Stimulated activated CD8-positive, alpha-beta memory T cell treated with anti-CD3 and anti-CD28 coated beads, Interleukin-4, amount 100 ng/mL, for 1 hour (primary cell): ENCODE measurements at places on chromosomes 6 and 20.
A peak's percentile ranks its signal among the peaks of the same experiment; 100 is the strongest.

- DNase-seq = no peak
These were observed 44.7 kb downstream of the TFEB start for GRCh38 chr6:41690541-41691330.

DNA sequence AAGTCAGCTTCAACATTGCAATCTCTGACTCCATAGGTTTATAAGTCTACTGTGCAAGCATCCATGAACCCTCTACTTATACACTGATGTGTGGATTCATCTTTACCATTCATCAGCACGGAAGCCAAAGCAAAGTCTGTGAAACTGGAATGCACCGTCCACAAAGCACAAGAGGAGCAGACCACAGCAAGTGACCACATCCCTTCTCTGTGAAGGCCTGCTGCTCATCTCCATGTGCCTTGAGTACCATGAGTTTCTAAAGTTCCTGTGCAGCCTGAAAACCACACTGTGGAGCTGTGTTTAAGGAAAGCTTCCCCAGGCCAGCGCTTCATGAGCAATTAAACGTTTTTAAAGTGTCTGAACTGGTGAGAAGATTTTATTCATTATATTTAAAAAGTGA, 20.0 kb downstream of the GABRR1 start:
- DNase-seq = no peak

GRCh38 chr6:130457605-130458004, 91.8 kb downstream of the TMEM200A start:
- no peak for DNase-seq

DNA sequence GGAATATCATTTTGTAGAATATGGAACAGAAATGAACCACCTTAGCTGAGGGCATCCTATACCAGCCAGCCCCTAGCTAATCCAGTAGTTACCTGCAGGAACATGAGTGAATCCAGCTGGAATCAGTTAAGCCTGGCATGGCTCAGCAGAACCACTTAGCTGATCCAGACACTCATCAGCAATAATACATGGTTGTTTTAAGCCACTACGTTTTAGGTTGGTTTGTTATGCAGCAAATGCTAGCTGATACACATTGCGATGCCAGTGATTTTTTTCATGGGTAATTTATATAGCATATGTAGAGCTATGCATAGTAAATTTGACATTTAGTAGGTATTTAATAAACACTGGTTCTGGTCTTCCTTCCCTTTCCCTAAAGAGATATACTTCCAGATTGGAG, 201.9 kb upstream of the JAG1 start:
- DNase-seq = no peak

GRCh38 chr6:36840432-36841403, 1.5 kb upstream of the CPNE5 start:
- no peak for DNase-seq

DNA sequence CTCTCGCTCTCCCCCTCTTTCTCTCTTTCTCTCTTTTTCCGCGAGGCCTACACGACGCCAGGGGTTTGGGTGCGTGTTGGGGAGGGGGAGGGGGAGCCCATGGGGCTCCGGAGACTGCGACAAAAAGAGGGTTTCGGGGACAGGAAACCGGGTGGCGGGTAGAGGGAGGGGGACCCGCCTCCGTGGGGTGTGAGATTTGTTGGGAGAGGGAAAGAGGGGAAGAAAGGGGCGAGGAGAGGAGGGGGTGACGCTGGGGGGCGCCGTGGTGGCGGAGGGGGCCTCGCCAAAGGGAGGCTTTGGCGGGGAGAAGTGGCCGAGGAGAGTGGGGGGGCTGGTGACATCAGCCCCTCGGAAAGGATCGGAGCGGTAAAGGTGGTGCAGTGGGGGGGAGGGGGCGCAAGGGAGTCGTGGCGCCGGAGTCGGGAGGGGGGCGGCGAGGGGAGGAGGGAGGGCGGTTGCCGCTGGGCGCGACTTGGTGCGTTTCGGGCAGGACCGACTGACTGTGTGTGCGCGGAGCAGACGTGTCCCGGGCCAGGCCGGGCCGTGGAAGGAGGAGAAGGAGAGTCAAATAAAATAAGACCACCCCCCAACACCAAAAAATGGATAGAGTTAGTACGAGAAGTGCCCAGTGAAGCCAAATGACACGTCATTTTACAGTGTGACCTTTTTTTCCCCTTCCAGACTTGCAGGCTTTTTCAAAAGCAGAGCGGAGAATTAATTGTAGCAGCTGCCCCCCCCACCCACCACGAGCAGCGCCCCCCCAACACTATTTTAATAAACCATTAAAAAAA, 39.8 kb downstream of the GNAS start:
- DNase-seq = peak; percentile 53

DNA sequence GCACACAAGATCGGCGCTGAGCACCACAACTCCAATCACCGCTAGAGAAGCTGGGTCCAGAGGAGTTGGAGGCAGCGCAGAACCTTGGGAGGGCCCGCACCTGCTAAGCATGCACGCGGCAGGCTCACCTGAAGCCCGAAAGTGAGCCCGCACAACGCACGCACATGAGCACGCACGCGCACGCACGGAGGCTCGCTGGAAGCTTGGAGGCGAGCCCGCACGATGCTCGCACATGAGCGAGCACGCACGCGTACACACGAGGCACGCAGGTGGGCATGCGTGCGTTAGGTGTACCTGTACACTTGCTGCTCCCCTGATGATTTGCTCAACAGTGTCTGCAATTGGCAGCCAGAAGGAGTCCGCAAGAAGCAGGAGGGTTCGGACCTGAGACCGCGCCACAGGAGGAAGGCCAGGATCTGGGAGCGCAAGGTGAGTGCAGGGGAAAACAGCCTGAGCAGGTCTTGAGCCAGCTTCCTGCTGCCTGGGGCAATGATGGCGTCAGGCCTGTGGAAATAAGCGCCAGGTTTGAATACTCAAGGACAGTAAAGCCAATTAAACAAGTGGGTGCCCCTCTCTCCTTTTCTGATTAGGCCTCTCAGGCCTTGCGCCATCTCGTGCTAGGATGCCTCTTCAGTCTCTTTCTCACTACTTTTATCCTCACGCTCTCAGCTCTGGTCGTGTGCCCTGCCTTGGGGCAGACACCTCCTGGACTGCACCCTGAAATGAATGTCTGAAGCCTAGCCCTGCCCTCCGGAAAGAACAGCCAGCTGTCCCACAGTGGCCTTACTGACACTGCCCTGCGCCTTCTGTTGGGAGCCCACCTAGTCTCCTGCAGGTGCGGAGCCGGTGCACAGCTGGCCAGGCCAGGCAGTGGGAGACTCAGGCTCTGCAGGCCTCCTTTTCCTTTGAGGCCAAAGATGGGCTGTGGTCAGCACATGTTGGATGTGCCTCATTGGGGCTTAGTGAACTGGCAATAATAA, 340.4 kb downstream of the CDC5L start:
- DNase-seq = no peak

DNA sequence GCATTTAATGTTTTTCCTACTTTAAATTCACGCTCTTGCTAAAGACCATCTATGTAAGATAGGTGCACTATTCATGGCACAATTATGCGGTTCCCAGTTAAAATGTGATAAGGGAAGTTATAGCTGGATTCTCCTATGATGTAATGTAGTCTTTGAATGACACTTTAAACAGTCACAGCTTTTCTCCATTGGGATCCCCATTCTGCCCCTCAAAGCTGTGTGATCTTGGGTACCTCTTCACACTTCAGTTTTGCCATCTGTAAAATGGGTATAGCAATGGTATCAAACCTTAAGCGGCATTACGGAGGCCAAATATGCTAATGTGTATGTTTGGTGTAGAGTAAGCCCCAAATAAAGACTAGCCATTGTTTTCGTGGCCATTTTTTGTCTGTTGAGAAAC, 64.7 kb upstream of the ZNF217 start:
- DNase-seq = no peak
